K562 (cell line): ENCODE measurements at places on chromosomes 1 and 21. TPM values are rescaled to one million over a fixed set of nuclear protein-coding genes. Genes with fewer than 3 reads are reported as not detected.

- H3K4me1 ChIP-seq, result no peaks in the 10 kb centered on the region
- H3K4me3 ChIP-seq, result no peak overlapping the region
- H3K27ac ChIP-seq, result no peak overlapping the region
- no peak for DNase-seq
- no peaks in the 10 kb centered on the region for H3K27me3 ChIP-seq
- H3K36me3 ChIP-seq, result no peaks in the 10 kb centered on the region
Observed at GRCh38 chr1:79472067-79472656, 465.6 kb upstream of the ADGRL4 start.

DNA sequence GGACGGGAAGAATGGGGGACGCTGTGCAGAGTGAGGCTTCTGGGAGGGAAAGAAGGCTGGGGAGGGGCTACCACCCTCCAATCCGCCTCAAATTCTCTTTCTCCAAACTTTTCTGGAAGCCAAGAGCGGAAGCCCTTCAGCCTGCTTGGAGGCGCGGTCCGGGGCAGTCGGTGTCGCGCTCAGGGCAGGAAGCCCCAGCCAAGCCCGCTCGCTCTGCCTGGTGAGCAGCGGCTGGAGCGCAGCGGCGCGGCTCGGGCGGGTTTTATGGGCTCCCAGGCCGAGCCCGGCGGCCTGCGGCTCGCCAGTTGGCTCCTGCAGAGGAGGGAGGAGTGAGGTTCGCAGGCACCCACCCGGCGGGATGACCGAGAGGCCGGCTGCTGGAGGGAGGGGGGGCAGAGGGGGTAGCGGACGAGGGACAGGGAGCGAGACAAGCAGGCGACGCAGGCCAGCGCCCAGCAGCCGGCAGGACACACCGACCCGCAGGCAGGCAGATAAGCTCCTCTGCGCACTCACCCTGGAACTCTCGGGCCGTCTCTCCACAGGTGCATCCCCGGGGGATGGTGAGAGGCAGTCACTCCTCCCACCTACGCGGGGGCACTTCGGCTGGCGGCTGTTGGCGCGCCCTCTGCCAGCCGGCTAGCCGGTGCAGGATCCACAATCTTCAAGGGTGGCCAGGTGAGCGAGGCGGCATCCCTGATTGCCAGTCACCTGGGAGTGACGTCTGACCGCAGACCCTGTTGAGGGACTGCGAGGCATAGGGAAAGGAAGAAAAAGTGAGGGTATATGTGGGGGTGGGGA, at the start of gene AVPR1B:
Gene AVPR1B (minus strand): TSS at position 238 of the 798 bp plus-strand sequence. CDS start 498 bp downstream, outside the sequence.
- no peak for DNase-seq
- H3K36me3 ChIP-seq, result no peaks in the 10 kb centered on the region
- H3K4me3 ChIP-seq, result no peak within 1 kb of the TSS

DNA sequence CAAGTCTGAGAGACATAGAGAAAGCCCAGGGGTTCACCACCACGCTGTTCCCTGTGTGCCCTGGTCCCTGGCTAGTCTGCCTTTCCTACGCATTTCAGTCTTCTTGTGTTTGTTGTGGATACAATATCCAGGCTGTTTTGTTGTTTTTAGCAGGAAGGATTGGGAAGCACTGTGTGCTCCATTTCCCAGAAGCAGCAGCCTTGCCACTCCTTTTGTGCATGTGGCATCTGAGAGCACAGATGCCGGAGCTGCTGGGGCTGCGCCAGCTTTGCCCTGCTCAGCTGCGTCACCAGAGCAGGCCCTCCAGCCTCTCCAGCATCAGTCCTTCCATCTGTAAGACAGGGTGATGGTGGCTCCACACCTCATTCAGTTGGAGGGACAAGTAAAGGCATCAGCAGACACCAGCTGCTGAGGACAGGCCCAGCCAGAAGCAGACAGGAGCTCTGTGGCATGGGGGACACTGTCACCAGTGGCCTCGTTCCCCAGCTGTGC, 94.4 kb upstream of the COL6A1 start:
- H3K27ac ChIP-seq, result no peak overlapping the region
- peaks cover 7% of the 10 kb centered on the region for H3K4me1 ChIP-seq
- no peak for DNase-seq
- H3K27me3 ChIP-seq, result peaks cover 34% of the 10 kb centered on the region
- H3K4me3 ChIP-seq, result no peak overlapping the region

DNA sequence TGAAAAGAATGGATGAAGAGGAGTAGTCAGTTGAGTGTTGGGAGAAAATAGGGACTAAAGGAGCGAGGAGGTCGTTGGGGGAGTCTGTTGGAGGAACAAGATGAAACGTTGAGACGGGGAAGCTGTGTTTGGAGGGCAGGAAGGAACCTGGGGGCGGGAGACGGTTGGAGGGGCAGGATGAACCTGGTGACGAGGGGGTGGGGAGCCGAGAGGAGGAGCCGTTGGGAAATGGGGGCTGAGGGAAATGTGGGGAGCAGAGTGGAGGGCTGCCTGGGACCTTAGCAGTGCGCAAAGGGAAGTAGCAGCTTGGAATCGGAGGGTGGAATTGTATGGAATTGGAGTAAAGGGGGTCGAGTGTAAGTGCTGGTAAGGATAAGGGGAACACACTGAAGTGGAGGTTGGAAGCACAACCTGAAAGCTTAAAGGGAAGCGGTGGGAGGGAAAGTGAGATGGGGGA, 630 bp downstream of the MTF2 start:
- peak overlapping the region; percentile 96 for H3K27ac ChIP-seq
- H3K4me3 ChIP-seq, result peak overlapping the region; percentile 92
- H3K4me1 ChIP-seq, result peaks cover 6% of the 10 kb centered on the region; the same call in 2 of the 3 replicates

DNA sequence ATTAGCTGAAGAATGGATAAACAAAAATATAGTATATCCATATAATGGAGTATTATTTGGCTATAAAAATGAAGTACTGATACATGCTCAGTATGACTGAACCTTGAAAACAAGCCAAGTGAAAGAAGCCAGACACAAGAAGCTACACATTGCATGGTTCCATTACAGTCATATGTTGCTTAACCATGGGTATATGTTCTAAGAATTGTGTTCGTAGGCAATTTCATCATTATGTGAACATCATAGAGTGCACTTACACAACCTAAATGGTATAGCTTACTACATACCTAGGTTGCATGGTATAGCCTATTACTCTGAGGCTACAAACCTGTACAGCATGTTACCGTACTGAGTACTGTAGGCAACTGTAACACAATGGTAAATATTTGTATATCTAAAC, 28.6 kb upstream of the FCAMR start:
- H3K36me3 ChIP-seq, result no peaks in the 10 kb centered on the region
- no peak overlapping the region for H3K27ac ChIP-seq
- H3K4me1 ChIP-seq, result peaks cover 5% of the 10 kb centered on the region; the same call in 1 of the 2 replicates
- H3K4me3 ChIP-seq, result no peak overlapping the region
- no peaks in the 10 kb centered on the region for H3K27me3 ChIP-seq

GRCh38 chr1:28087614-28088167, 719 bp downstream of the EYA3 start:
- peak overlapping the region; percentile 90 for H3K27ac ChIP-seq
- H3K27me3 ChIP-seq, result no peaks in the 10 kb centered on the region
- peak; percentile 63 for DNase-seq
- peaks cover 9% of the 10 kb centered on the region for H3K36me3 ChIP-seq
- H3K4me3 ChIP-seq, result peak overlapping the region; percentile 76

DNA sequence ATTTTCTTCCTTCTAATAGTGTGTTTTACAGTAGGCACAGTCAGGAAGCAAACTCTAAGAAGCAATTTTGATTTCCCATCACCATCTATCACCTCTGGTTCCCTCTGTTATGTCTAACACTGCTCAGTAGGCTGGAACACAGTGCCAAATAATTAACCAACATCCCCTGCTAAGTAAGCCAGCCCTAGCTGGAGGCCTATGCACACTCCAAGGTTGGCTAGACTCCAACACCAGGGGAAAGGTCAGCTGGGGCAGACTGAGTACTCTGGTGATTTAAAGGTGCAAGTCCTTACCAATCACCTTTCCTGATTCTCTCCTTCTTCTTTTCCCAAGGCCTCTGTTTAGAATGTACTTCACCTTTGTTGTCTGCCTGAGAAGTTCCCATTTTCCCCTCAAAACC, 46.5 kb upstream of the BEND5 start:
- no peak for DNase-seq
- no peak overlapping the region for H3K4me3 ChIP-seq
- no peak overlapping the region for H3K27ac ChIP-seq
- no peaks in the 10 kb centered on the region for H3K4me1 ChIP-seq
- H3K36me3 ChIP-seq, result no peaks in the 10 kb centered on the region

DNA sequence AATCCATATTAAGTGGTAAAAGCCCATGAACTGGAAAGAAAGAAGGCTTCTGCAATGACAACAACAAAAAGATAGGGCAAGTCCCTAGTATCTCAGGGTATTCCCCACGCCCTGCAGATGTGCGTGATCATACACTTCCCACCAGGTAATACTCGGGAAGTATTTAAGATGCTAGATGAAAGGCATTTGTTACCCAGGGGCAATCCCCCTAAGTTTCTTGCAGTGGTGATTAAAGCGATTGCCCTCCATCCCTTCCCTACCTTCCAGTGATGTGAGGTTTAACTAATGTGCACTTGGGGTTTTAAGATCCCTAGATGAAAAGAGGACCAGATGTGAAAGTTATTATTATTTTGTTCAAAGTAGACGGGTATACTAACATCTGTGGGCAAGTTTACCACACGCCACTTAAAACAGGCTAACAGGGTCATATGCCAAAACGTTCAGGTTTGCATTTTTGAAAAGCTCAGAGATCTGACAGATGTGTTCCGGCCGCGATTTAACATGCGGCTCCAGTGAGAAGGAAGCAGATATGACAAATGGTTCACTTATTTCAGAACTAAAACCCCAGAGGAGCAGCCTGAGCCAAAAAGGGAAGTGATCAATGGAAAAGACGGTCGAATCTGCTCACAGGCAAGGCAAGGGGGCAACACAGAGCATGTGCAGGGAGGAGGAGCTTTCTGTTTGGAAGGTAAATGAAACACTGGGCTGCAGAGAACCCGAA, 17.4 kb downstream of the TIAM1 start:
- peaks cover 5% of the 10 kb centered on the region; the same call in 1 of the 2 replicates for H3K27me3 ChIP-seq
- H3K27ac ChIP-seq, result no peak overlapping the region
- no peaks in the 10 kb centered on the region for H3K36me3 ChIP-seq
- no peak overlapping the region for H3K4me3 ChIP-seq

DNA sequence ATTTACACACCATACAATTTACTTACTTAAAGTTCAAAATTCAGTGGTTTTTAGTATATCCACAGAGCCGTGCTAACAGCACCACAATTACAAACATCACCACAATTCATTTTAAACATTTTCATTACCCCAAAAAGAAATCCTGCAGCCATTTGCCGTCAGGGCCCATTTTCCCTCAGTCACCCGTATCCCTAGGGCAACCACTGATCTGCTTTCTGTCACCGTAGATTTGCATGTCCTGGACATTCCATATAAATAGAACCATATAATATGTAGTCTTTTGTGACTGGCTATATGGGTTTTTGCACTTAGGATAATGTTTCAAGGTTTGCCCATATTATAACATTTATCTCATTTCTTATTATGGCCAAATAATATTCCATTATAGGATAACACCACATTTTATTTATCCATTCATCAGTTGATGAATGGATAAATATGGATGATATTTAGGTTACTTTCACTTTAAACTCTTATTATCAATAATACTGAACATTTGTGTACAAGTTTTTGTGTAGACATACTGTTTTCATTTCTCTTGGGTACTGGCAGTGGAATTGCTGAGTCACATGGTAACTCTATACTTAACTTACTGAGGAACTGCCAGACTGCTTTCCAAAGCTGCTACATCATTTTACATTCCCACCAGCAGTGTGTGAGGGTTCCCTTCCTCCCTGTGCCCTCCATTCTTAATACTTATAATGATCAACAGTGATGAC, 68.9 kb downstream of the ST3GAL3 start:
- H3K4me3 ChIP-seq, result no peak overlapping the region
- peak overlapping the region; percentile 59 for H3K27ac ChIP-seq
- peaks cover 5% of the 10 kb centered on the region; the same call in 2 of the 3 replicates for H3K36me3 ChIP-seq

GRCh38 chr1:235883261-235883927, 16.7 kb upstream of the LYST start:
- no peaks in the 10 kb centered on the region for H3K36me3 ChIP-seq
- peaks cover 25% of the 10 kb centered on the region for H3K27me3 ChIP-seq
- no peak for DNase-seq
- no peak overlapping the region for H3K4me3 ChIP-seq

- no peak for DNase-seq
- no peak overlapping the region for H3K27ac ChIP-seq
- peaks cover 42% of the 10 kb centered on the region for H3K27me3 ChIP-seq
- H3K36me3 ChIP-seq, result no peaks in the 10 kb centered on the region
- H3K4me3 ChIP-seq, result no peak overlapping the region
Observed at GRCh38 chr21:42512346-42513034, 1.2 kb upstream of the SLC37A1 start.

- no peaks in the 10 kb centered on the region for H3K27me3 ChIP-seq
- H3K4me1 ChIP-seq, result no peaks in the 10 kb centered on the region
- H3K36me3 ChIP-seq, result no peaks in the 10 kb centered on the region
- H3K27ac ChIP-seq, result no peak overlapping the region
- DNase-seq, result no peak
- no peak overlapping the region for H3K4me3 ChIP-seq
Observed at GRCh38 chr1:49102752-49103151, 326.1 kb upstream of the BEND5 start.

- no peak for DNase-seq
- H3K27ac ChIP-seq, result no peak overlapping the region
- H3K4me3 ChIP-seq, result no peak overlapping the region
- H3K4me1 ChIP-seq, result no peaks in the 10 kb centered on the region
- no peaks in the 10 kb centered on the region for H3K27me3 ChIP-seq
Observed at GRCh38 chr1:82700476-82700875, 899.7 kb downstream of the ADGRL2 start.

GRCh38 chr1:96073100-96073499, 648.5 kb upstream of the PTBP2 start:
- no peaks in the 10 kb centered on the region for H3K4me1 ChIP-seq
- no peaks in the 10 kb centered on the region for H3K36me3 ChIP-seq
- H3K4me3 ChIP-seq, result no peak overlapping the region
- DNase-seq, result no peak

GRCh38 chr21:25964926-25965325, 205.6 kb downstream of the APP start:
- no peak overlapping the region for H3K4me3 ChIP-seq
- H3K4me1 ChIP-seq, result no peaks in the 10 kb centered on the region
- no peaks in the 10 kb centered on the region for H3K27me3 ChIP-seq
- no peaks in the 10 kb centered on the region for H3K36me3 ChIP-seq
- no peak for DNase-seq

- no peak for DNase-seq
- no peaks in the 10 kb centered on the region for H3K27me3 ChIP-seq
- no peak overlapping the region for H3K4me3 ChIP-seq
- H3K4me1 ChIP-seq, result no peaks in the 10 kb centered on the region
- no peaks in the 10 kb centered on the region for H3K36me3 ChIP-seq
Observed at GRCh38 chr1:64337475-64337874, 132.5 kb upstream of the CACHD1 start.

Gene GATAD2B
- total RNA-seq, result 35.0 and 40.2 TPM in 2 replicates

Gene CFHR2
- total RNA-seq, result not detected in 2 replicates

Gene FAM163A
- total RNA-seq, result not detected in 2 replicates

Gene RHCE
- total RNA-seq, result 11.2 and 12.6 TPM in 2 replicates

Gene RBM11
- total RNA-seq, result 2.2 and 3.0 TPM in 2 replicates

Gene SGIP1
- total RNA-seq, result 0.07 and 0.22 TPM in 2 replicates

Gene VPS45
- 27.0 and 27.4 TPM in 2 replicates for total RNA-seq

Gene VSIG8
- not detected in 2 replicates for total RNA-seq

Gene SAMD11
- 0.38 and 0.49 TPM in 2 replicates for total RNA-seq

Gene KNCN
- total RNA-seq, result not detected in 2 replicates

Gene KIF21B
- 11.5 and 13.4 TPM in 2 replicates for total RNA-seq

Gene TTC24
- not detected in 2 replicates for total RNA-seq
